ENCODE measurements at places on chromosomes 3 and 15.

- DNase-seq = no peak
Measured at GRCh38 chr3:79113876-79114275, 653.9 kb downstream of the ROBO1 start.

GRCh38 chr3:49794926-49795905 lies 4.5 kb downstream of the CDHR4 start:
- no peak for DNase-seq

DNA sequence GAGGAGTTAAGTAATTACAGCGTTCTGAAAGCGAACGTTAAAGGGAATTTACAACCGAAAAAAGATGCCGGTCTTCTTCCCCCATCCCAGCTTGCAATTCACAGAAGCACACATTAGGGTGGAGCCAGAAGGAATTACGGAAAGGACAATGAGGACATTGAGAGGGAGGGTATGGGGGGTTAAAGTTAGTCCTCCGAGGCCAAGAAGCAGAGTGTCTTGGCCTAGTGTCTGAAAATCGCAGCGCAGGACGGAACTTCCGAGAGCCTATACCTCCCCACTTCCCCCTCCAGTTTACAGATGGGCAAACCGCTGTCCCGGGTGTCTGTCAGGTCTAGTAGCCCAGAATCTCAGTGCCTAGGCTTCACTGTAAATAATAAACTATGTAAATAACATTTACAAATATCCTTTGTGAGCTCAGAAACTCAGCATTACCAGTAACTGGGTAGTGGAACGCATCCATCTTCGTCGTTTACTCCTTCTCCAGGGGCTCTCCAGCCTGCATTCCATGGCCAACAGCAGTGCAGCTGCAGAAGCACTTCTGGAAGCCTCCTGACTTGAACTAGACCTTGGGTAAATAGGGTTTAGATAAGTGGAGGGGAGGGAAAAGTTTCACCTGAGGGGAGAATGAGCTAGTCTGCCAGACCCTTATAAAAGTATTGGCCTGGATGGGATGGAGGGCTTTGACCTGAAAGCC lies 922 bp downstream of the ADPRH start:
- no peak for DNase-seq

DNA sequence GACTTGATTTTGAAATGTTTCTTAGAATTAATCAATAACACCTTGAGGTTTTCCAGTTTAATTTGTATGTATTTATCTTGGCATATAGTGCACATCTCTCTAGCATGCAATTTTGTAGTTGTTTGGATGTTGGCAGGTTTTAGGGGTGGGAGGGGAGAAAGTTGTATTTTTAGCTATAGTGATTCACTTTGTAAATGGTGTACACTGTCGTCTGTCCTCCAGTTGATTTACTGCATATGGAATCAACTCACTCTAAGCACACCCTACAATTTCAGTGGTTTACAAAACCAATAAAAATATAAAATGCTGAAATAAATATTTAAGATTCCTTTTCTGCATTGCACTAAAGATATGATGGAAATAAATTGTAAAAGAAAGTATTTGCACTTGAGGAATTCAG lies 199.1 kb downstream of the CDIN1 start:
- DNase-seq = no peak

GRCh38 chr3:194103983-194104751 lies 31.8 kb upstream of the HES1 start:
- peak; percentile 65 for DNase-seq

- DNase-seq = no peak
Measured at GRCh38 chr3:190608850-190609589, 95.1 kb downstream of the IL1RAP start.

DNA sequence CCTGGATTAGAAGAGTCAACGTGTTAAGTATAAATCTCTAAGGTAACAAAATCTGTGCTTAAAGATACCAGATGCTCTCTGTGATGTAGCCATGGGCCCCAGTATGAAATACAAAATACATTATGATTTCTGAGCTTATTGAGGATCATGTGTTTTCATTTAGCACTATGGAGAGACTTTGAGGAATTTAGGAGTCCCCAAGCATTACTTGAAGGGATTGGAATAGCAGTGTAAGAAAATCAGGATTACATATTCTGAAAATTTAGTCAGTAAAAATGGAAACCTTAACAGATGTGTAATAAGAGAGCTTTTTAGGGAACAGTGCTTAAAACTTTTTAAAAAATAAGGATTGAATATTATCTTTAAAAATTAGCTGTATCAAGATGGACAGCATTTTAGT lies 35.5 kb downstream of the ECT2 start:
- DNase-seq = no peak

- DNase-seq = no peak
Measured at GRCh38 chr15:50576166-50576565, 29.7 kb upstream of the USP50 start.

DNA sequence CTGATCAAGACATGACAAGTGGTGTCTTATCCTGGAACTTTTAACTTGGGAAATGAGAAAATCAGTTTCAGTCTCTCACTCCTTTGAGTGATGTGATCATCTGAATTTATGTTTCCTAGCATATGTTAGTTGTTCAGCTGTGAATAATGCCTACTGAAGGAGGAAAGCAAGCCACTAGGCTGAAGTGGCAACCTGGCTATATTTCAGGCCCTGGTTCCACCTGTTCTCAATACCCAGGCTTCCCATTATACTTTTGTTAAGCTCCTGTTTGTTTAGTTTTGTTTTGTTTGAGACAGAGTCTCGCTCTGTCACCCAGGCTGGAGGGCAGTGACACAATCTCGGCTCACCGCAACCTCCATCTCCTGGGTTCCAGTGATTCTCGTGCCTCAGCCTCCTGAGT lies 243.8 kb downstream of the ALCAM start:
- no peak for DNase-seq

- no peak for DNase-seq
Measured at GRCh38 chr3:195421400-195421799, 21.4 kb downstream of the ACAP2 start.

DNA sequence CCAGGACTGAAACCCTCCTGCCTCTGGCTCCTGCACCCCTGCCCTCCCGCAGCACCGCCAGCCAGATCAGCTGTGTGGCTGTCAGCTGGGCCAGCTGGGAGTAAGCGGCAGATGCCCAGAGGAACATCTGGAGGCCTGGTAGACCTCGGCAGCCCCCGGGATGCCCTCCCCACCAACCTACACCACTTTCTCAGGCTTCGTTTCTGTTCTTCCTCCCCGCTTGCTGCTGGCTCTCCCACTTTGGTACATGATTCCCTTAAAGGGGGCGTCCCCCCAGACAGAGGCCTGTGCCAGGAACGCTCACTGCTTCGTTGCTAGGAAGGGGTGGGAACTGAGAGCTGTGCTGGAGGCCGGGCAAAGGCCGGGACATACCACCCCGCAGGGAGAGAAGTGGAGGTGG lies 91.4 kb upstream of the RPL32 start:
- no peak for DNase-seq

GRCh38 chr3:38755130-38755529 lies 60.9 kb downstream of the SCN10A start:
- no peak for DNase-seq

GRCh38 chr3:39216176-39216790 lies 23.9 kb upstream of the XIRP1 start:
- no peak for DNase-seq

Measured in KG1 (cell line).